ENCODE measurements at places on chromosomes 5 and 9.

GRCh38 chr9:119284587-119285337 is 84.5 kb downstream of the BRINP1 start:
- DNase-seq: no peak

GRCh38 chr5:36939969-36940858 is 63.6 kb downstream of the NIPBL start:
- peak; percentile 14 for DNase-seq

DNA sequence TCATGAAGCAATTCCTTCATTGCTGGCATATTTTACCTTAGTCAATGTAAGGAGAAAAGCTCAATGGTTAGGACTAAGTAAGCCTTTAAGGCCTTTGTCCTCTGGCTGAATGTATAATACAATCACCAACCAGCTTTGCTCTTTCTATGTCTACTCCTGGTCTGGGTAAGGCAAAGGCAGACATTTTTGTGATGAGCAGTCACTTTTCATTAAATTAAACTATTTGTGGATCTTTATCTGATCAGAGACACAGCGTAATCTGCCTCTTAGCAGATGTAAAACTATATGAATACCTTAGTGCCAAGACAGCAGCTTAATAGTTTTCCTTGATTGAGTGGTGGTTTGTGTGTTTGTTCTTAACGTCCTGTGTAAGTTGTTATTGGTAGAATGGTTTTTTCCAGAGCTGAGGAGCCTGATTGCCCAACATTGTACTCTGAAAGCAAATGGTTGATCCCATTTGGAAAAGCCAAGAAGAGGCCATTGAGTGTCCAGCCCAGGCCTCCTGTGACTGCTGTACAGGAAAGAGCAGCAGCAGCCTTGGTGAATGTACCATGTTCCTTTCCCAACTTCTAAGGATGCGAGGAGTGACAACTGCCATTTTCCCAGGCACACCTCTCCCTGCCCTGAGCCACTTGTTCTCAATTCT is 16.5 kb upstream of the CXXC5 start:
- DNase-seq: peak; percentile 74

- DNase-seq: no peak
Observed at GRCh38 chr9:99677281-99677680, 144.4 kb upstream of the NR4A3 start.

- DNase-seq: peak; percentile 70
Observed at GRCh38 chr5:96752341-96753016, 55.3 kb downstream of the ERAP1 start.

DNA sequence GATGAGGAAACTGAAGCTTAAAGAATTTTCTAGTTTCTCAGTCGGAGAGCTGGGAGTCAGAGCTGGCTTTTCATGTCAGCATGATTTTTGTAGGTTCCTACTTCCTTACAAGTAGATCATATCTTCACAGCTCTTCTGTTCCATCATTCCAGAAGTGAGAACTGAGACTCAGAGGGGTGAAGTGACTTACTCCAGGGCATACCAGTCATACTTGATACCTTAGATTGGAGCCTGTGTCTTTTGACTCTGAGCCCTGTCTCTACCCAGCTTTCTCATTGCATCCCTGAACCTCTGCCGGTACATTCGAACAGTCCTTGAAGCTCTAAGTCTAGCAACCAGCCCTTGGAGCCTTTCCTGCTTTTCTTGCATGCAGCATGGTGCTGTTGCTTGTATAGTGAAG is 53.3 kb downstream of the MCCC2 start:
- DNase-seq: no peak

- no peak for DNase-seq
Observed at GRCh38 chr5:63081402-63081801, 502.8 kb downstream of the LRRC70 start.

- no peak for DNase-seq
Observed at GRCh38 chr5:19605846-19606407, 382.1 kb downstream of the CDH18 start.

DNA sequence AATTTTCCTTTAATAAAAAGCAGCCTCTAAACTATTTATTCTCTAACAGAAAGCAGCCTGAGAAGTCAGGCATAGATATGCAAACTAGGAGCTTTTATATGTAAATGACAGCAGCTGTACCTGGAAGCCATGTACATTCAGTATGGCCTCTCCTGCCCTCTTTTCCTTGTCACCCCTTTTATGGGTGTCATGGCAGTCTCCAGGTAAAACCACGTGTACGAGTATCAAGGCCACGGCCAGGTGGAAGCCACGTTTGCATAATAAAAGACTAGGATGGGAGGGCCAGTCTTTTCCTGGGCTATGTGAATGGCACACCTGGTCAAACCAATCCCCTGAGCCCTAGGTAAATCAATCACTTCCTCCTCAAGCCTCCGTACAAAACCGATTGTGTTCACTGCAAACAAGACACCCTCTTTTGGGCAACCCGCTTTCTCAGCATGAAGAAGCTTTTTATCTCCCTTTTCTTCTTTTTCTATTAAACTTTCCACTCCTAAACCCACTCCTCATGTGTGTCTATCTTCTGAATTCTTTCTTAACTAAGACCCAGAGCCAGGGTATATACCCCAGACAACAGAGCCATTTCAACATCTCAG is 419.5 kb upstream of the CTNND2 start:
- DNase-seq: no peak

Measured in fibroblast of villous mesenchyme (primary cell).